ENCODE measurements at places on chromosomes 6 and 20.

GRCh38 chr6:108476376-108476775 lies 84.3 kb upstream of the FOXO3 start:
- no peak for DNase-seq

- peak; percentile 7 for DNase-seq
These were observed 1.3 kb downstream of the KPNA5 start for GRCh38 chr6:116682334-116682712.

DNA sequence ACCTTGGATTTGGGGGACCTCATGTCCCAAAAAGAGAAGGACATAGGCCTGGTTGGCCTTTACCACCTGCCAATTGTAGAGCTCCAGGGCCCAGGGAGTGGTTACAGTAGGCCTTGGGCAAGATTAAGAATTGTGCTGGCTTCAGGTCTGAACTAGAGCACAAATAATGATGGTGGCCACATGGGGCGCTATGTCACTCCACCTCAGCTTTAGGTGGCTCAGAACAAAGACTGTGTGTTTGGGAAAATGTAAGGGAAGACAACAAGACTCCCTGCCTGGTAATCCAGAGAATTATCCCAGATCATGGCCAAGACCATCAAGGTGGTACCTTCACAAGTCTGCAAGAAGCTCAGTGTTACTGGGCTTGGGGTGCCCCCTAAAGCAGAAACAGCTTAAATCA lies 224.9 kb upstream of the OPRM1 start:
- no peak for DNase-seq

DNA sequence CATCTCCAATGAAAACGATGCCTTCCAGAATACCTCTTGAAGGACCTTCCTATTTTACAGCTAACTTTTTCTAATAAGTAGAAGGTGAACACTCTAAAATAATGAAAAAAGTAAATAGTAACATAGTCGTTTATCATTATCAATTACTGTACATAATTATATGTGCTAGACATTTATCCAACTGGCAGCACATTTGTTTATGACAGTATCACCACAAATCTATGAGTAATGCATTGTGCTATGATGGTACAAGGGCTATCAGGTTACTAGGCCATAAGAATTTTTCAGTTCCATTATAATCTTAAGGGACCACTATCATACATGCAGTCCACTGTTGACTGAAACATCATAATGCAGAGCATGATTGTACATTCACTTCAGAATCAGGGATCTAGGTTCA lies 68.4 kb downstream of the ATG5 start:
- DNase-seq = no peak

DNA sequence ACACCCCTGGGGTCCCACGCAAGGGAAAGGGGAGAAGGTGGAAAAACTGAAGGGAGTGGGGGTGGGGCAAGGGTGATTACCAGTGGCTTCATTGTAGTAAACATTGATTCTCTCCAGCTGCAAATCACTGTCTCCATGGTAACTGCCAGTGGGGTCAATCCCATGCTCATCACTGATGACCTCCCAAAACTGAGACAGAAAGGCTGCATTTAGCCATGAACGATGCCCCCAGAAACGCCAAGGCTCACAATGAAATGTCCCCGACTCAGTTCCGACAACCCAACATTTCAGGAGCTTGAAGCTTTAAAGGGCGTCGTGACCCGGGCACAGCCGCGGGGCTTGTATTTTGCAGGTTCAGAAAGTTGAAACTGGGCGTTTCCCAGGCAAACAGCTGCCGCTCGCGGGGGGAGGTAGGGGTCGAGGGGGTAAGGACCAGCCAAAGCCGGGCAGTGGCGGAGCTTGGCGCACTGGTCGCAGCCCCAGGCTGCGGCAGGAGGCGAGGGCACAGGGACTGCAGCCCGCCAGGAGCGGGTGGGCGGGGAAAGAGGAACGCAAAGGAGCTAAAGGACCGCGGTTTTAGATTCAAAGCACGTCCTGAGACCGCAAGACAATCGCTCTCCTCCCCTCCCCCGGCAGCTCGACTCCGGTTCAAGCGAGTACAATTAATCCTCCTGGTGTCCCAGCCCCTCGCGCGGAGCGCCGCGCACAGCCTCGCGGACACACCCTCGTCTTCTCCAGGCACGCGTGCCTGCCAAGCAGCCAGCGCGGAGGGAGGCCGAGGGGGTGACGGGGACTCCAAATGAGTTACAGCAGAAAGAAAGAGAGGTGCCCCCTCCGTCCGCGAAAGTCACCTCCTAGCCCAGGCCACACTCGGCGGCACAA lies 731 bp downstream of the TUBB2B start:
- no peak for DNase-seq

- no peak for DNase-seq
These were observed 50.0 kb upstream of the SLC22A23 start for GRCh38 chr6:3506751-3507383.

DNA sequence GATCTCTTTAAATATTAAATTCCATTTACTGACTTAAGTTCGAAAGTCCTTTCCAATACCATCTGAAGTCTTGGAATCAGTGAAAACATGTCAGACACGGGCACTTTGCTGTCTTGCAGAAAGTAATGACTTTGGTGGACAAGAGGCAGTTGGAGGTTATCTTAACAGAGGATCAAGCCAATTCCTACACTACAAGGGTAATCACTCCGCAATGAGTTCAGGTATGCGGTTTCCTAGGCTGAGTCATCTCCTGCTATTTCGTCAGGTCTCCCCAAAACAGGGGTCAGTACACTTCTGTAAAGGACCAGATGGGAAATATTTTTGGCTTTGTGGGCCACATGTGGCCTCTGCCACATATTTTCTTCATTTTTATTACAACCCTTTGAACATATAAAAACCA lies 656.6 kb downstream of the KIF16B start:
- DNase-seq = no peak

DNA sequence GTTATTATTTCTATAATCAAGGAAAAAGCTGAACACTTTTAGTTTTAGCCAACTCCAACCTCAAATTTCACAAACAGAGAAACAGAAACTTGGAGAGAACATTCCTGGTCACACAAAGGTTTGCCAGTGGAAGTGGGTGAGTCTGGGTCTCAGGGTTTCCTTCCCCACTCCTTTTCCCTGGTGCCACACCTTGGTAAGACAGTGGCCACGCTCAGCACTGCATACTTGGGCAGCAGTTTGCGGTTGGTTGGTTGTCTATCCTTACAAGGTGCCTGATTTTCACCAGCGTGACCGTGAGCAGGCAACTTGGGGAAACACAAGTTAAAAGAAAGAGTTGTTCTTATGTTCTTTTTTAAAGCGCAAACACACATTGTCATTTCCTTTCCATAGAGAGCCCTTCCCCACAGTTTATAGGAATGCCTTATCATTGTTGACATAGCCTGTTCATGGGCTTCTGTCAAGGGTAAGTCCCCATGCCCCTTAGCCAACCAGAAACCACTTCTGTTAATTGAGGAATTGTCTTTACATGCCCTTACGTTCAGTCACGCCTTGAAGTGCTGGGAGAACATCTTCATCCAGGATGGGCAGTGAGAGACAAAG lies 82.2 kb downstream of the RIN2 start:
- DNase-seq = no peak

- no peak for DNase-seq
These were observed 8.7 kb upstream of the RPP40 start for GRCh38 chr6:5012519-5012918.

GRCh38 chr20:24147479-24147878 lies 158.9 kb upstream of the GGTLC1 start:
- no peak for DNase-seq

- no peak for DNase-seq
These were observed 39.4 kb downstream of the ZNF311 start for GRCh38 chr6:28965706-28966105.

- no peak for DNase-seq
These were observed 501.3 kb downstream of the CD109 start for GRCh38 chr6:74197310-74197709.

GRCh38 chr6:149007846-149008245 lies 261.0 kb downstream of the UST start:
- DNase-seq = no peak

- no peak for DNase-seq
These were observed 342.0 kb downstream of the SOX4 start for GRCh38 chr6:21935561-21936028.

GRCh38 chr6:17101422-17102257 lies at the start of gene STMND1:
STMND1 (plus strand) TSS chr6:17102050; CDS start chr6:17102258, 208 bp downstream.
- DNase-seq = no peak

- no peak for DNase-seq
These were observed 3.2 kb downstream of the DSE start for GRCh38 chr6:116373940-116374339.

- no peak for DNase-seq
These were observed 28.3 kb downstream of the COL20A1 start for GRCh38 chr20:63321148-63321831.

DNA sequence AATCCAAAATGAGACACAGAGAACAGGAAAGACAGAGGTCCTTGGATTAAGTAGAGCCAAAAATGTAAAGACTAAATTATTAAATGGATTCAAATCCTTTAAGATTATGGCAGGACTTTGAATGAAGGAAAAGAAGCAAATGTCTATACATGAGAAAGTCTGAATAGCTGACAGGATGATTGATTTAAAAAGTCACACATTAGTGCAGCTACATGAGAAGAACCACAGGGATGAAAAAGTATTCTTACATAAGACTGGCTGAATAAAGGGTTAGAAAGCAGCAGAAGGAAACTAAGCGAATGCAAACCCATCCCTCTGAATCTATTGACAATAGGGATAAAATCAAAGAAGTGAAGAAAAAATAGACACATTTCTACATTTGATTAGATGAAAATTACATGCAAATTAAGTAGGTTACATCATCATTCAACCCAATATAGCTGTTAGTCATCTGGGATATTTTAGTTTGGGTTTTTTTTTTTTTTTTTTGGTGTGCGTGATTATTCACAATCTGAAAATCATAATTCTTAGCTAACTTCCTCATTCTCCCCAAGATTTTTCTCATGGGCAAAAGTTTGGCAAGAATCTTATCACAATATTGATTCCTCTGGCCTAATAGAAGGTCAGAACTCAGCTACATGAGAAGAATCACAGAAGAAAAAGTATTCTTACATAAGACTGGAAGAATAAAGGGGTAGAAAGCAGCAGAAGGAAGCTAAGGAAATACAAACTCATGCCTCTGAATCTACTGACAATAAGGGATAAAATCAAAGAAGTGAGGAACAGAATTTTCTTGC lies 845.4 kb downstream of the HACE1 start:
- DNase-seq = no peak

GRCh38 chr20:31602779-31603441 lies 2.2 kb upstream of the ID1 start:
- DNase-seq = no peak

DNA sequence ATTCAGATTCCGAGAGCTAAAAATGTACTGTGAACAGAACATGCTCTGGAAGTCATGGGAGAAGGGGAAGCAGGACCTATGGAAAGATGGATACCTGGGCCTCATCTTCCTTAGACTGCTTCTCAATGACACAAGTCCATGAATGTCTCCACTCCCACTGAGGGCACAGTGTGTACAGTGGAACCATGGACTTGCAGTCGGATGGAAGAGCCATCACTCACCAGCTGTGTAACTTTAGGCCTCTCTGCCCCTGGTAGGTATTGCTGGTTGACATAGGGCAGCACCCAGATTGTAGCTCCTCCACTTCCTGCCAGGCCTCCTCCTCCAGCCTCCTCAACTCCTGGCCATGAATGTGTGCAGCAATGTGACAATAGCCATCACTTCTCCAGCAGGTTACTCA lies 52.5 kb downstream of the MAFB start:
- DNase-seq = no peak

GRCh38 chr6:52136934-52137467 lies 49.2 kb upstream of the IL17A start:
- no peak for DNase-seq

- DNase-seq = no peak
These were observed 18.3 kb upstream of the AMD1 start for GRCh38 chr6:110856296-110856695.

DNA sequence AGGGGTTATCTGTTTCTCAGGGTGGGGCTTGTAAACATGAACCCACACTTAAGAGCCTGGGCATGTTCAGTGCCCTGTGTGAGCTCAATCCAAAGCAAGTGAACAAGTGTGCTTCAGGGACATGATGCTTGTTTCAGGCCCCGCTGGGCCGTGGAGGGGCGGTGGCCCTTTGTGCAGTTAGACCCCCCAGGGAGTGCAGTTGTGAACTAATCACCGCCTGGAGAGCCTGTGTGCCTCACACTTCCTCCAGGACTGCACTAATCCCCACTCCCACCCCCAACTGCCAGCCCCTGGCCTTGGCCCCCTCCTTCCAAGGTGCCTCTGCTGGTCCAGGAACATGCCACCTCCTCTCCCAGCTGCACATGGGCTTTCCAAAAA lies 58.1 kb downstream of the RREB1 start:
- no peak for DNase-seq

DNA sequence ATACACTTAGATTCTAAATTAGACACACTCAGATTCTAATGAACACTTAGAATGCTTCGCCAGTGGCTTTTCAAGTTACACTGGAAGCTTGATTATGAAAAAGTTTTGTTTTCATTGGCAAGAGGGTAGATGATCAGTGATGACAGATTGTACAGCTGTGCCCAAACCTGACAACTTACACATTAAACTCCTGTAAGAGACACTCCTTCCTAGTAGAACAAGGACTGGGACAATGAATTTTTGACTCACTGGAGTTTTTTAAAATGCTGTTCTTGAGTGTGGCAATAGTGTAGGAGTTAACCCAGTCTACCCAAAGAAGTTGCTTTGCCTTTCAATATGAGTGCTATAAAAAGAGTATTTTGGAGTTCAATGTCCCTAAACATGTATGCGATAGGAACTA lies 140.8 kb downstream of the SLC16A10 start:
- no peak for DNase-seq

DNA sequence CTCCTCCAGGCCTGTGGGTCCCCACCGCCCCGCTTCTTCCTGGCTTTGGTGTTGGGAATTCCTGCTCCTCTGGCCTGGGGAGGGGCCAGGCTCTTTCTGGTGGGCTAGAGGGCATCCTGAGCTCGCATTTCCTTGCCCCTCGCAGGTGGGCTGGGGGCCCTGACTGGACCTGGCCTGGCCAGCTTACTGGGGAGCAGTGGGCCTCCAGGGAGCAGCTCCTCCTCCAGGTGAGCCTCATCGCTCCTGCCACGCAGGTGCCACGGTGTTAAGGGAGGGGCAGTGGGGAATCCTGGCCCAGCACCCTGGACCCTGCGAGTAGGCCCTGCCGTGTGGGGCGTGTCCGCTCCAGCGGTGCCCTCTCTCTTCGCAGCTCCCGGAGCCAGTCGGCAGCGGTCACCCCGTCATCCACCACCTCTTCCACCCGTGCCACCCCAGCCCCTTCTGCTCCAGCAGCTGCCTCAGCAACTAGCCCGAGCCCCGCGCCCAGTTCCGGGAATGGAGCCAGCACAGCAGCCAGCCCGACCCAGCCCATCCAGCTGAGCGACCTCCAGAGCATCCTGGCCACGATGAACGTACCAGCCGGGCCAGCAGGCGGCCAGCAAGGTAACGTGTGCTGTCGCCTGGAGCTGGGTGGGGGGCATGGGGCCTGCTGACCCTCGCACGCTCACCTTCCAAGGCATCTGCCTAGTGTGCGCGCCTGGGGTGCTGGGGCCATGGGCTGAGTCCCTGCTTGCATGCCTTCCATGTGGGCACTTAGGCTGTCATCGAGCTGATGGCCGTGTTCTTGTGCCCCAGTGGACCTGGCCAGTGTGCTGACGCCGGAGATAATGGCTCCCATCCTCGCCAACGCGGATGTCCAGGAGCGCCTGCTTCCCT lies 4.7 kb downstream of the ADRM1 start:
- DNase-seq = no peak

- DNase-seq = no peak
These were observed 382.5 kb downstream of the EPHA7 start for GRCh38 chr6:93036835-93037234.

GRCh38 chr6:15926256-15926655 lies 202.6 kb upstream of the MYLIP start:
- DNase-seq = no peak
